Astrocyte of the cerebellum (primary cell): ENCODE measurements at places on chromosomes 16 and 17.

- no peak for DNase-seq
Measured at GRCh38 chr16:50678531-50678930, 2.6 kb downstream of the SNX20 start.

DNA sequence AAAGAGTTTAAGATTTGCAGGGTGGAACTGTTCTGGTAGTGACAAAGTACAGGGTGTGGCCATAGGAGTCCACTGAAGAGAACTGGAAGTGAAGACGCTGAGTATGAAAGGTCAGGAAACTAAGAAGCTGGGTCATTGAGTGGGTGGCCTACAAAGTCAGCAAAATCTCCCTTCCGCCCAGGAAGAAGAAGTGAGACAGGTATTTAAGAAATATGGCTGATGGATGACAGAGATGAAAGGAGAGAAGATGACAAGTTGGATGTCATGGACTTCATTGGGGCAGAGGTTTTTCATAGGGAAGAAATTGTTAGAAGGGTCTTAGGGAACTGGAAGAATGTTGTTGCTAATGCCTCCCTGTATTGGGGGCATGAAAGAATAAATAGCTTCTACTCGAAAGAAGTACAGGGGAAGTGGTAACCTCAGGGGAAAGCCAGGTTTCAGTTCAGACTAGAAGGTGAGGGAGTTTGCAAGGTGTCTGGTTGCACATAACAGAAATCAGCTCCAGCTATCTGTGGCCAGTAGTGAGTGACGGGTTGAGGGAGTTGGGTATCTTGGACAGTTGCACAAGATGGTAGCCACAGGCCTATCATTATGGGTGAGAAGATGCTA, 33.6 kb upstream of the MED13 start:
- no peak for DNase-seq

GRCh38 chr16:78289844-78290277, 190.4 kb downstream of the WWOX start:
- no peak for DNase-seq

GRCh38 chr17:65598746-65599145, 37.3 kb upstream of the AXIN2 start:
- DNase-seq: no peak

GRCh38 chr16:31265329-31266245, 5.8 kb downstream of the ITGAM start:
- DNase-seq: no peak

DNA sequence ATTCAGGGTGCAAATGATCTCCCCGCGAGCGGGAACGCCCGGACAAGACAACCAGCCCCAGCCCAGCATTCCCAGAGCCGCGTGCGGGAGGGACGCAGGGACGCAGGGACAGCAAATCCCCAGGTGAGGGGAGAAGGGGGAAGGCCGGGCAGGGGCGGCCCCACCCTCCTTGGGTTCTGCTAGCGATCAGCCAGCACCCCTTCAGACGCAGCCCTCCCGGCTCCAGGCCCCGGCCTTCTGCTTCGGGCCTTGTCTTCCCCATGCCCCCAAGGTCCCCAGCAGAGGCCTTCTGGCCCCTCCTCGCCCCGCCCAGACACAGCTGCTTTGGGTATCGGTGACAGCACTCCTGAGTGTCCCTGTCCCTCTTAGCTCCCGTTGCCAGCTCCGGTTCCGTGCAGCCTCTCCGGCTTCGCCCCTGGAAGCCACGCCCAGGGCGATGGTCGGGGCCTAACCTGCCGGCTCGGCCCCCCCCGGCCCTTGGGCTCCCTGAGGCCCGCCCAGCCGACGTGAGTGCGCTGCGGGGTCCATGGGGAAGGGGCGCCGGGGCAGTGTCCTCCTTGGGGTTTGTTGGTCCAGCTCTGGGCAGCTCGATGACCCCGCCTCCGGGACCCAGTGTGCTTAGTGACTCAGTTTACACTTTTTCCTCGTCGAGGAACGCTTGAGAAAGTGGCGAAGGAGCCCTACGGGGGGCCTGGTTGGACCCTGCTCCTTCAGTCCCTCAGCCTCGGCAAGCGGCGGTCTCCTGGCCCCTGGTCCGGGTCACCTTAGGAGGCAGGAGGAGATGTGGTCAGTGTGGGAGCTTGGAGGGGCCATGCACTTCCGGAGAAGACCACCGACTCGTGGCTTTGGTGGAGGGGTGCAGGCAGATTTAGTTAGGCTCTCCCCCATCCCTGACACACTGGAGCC, 50.5 kb upstream of the AMZ2 start:
- no peak for DNase-seq

GRCh38 chr17:82117139-82118090, 19.4 kb upstream of the FASN start:
- DNase-seq: no peak

DNA sequence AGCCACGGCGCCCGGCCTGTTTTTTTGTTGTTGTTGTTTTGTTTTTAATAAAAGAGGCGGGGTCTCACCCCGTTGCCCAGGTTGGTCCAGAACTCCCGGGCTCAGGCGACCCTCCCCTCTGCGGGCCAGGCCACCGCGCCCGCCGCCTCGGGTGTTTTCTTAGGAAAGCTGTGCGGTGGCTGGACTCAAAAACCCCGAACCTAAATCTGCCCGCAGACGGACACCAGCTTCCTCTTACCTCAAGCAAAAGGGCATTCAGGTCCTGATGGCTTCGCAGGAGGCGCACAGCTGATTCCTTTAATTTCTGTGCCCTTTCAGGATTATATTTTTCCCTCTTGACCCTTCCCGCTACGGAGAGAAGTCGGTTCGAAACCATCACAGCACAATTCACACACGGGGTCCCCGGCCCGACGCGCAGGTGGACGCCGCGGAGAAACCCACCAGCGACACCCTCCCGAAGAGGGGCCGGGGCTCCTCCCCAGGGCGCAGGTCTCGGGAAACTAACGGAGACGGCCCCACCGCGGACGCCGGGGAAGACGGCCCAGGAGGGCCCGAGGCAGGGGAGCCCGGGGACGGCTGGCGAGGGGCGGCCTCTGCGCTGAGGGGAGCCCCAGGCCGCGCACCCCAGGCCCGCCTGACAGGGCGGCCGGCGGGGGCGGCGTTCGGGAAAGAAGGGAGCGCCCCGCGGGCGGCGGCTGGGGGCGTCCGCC, 653 bp downstream of the FANCA start:
- no peak for DNase-seq

DNA sequence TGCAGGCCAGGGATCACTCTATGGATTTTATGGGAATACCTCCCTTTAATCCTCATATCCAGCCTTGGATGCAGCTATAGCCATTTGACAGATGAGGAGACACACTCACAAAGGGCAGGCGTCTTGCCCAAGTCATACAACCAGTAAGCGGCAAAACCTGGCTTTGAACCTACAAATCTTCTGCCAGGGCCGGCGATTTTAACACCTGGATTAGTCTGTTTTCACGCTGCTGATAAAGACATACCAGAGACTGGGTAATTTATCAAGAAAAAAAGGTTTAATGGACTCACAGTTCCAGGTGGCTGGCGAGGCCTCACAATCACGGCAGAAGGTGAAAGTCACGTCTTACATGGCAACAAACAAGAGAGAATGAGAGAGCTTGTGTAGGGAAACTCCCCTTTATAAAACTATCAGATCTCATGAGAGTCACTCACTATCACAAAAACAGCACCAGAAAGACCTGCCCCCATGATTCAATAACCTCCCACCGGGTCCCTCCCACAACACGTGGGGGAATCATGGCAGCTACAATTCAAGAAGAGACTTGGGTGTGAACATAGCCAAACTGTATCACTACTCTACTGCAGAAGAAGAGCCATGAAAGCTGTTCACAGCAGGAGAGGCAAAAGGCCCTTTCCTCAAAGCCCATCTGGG, 67.5 kb downstream of the XYLT1 start:
- no peak for DNase-seq

- DNase-seq: no peak
Measured at GRCh38 chr16:47448830-47449575, 11.9 kb downstream of the ITFG1 start.

DNA sequence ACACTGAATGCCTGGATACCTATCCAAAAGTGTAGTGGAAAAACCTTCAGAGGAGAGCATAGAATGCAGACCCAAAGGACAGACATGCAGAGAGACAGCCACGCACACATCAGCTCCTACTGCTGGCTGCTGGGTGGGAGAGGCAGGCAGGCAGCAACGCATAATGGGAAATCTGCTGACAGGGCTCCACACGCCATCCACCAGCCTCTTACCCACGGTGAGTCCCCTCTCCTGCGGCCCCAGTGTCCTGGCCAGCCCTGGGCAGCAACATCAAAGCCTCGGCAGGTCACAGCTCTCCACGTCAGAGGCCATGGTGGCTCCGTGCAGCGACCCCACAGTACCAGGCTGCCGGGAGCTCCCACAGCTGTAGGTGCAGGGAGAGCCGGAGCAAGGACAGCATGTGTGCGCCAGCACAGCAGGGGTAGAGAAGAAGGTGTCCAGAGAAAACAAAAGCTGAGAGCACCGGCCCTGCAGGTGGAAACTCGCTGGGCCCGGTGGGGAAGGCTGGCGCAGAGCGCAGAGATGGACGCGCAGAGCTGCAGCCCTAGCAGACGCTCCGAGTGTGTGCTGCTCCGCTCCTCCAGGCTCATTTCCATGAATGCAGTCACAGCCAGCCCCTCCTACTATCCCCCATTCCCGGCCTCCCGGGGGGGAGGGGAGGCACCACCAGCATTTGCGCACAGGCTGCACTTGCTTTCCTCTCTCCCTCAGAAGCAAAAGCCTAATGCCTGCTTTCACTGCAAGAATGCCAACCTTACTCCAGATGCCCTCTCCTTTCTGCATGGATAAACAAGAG, 58.9 kb downstream of the CYTH1 start:
- no peak for DNase-seq

- DNase-seq: peak; percentile 69
Measured at GRCh38 chr16:71360378-71360777, 1.9 kb downstream of the CALB2 start.

DNA sequence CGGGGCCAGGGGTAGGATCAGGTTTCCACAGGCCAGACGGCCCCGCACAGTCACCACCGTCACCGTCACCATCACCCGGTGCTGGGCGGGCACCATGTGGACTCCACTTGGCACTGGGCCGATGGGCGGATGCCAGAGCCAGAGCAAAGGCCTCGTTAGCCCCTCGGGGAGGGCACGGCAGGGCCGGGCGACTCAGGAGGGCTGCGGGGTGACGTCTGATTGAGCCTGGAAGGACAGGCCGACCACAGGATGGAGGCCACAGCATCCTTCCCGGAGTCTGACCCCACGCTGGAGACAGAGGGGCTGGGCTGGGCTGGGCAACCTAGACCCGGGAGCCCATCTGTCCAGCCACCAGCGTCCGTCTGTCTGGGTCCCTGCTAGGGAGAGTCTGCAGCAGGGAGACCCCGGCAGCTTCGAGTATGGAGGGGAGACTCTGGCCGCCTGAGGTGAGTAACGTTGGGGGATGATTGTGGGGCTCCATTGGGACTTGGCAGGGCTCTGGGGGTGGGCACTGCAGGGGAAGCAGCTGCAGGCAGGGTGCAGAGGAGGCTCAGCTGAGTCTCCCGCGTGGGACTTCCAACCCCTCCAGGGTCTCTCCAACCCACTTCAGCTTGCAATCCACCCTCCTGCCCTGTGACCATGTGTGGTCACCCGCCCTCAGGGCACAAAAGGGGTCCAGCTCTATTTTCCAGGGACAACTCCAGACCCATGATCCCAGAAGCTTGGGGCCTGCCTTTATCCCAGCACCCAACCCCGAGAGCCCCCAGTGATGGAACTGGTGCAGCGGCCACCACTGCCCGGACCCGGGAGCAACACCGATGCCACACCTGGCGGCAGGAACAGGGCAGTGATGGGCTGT, 22.6 kb downstream of the SLC25A10 start:
- DNase-seq: no peak

DNA sequence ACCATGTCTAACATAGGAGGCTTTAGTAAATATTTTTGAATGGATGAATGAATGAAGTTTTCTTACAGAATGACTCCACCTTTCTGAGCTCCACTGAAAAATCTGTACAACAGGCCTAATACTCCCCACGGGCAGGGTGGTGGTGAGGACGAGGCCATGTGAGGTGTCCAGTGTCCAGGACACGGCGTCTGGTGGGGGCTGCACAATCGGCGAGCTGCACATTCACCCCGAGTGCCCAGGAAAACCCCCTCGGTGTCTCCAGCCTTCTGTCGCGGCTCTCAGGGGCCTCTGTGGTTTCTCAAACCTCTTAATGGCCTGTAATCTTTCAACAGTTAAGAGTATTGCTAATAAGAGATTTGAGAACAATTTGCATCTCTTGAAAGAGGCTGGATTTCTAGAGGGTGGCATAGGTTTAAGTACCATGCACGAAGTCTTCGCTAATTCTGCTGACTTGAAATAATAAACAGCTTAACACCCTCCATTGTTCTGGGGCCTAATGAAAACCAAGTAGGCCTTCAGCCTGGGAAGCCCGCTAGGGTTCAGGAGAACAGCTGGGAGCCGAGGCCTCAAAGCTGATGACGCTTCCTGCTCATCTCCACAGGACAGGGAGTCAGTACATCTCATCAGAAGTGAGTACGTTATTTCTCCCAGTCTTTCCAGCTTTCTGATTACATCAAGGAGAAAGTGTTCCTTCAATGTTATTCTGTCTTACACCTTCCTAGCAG, 304.6 kb upstream of the FOXF1 start:
- DNase-seq: no peak

- no peak for DNase-seq
Measured at GRCh38 chr17:16483021-16483645, 8.9 kb downstream of the LRRC75A start.

DNA sequence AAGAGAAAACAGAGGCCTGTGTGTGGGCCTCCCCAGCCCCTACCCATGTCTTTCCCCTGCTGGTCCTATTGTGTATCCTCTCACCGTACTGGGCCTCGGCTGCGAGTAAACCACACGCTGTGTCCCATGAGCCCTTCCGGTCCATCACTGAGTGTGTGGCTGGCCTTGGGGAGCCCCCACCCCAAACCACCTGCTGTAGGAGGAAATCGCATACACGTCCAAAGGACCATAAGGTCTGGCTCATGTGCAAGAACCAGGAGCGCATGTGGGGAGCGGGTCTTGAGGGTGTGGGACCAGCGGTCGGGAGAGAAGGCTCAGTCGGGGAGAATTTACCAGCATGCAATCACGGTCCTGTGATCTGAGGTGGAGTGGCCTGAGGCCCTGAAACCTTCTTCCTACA, 38.4 kb upstream of the DNAH17 start:
- no peak for DNase-seq

DNA sequence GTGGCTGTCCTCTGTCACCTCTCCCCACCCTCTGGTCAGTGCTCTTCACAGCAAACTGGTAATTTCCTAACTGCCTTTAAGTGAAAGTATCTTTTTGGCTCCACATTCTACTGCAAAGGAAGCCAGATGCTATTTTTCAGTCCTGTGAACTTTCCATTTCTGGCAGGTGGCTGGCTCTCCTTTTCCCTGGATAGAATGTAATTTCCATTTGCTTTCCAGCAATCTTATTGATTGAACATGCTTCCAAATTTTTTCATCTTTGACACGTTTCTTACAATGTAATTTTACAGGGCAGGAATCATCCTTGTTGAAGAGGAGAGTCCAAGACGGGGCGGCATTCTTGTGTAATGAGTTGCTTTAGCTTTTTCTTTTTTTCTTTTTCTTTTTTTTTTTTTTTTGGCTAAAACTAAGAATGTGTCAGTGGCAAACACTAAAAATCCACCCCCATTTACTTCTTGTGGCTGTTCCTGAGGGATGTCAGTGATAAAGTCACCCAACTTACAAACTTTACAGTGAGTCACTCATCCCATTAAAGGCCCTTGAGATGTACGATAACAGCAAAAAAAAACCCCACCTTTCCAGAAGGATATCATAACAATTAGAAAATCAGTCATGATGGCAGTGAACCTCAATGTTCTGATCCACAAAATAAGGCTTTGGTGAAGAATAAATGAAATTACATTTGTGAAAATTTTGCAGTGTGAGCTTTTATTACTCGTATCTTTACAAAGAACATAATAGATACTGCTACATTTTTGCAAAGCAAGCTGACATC, 29.4 kb upstream of the PRKCA start:
- peak; percentile 48 for DNase-seq

- DNase-seq: no peak
Measured at GRCh38 chr16:86638642-86639041, 60.3 kb downstream of the FOXL1 start.
